ENCODE measurements at places on chromosomes 4 and X.

- DNase-seq, result no peak
Measured at GRCh38 chr4:26964994-26965393, 104.4 kb downstream of the STIM2 start.

GRCh38 chr4:86223472-86223871 lies 136.4 kb downstream of the MAPK10 start:
- DNase-seq, result no peak

- no peak for DNase-seq
Measured at GRCh38 chr4:8742546-8742945, 129.1 kb downstream of the HMX1 start.

DNA sequence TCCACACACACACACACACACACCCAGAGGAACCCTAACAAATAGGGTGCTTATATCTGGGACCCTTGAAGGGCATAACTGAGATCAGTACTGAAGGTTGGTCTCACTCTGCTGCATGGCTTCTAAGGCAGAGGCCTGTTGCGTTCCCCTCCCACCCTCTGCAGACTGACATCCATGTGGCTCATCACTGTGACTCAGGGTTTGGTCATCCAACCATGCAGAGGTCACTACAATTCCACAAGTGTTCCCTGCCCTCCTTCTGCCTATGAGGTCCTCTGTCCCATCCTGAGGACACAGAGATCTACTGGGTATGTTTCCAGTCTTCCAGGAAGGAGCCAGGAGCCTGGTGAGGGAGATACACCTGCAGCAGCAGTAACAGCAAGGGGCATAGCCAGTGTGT lies 55.8 kb downstream of the XAGE2 start:
- DNase-seq, result no peak

- DNase-seq, result no peak
Measured at GRCh38 chrX:20144491-20144890, 2.9 kb upstream of the EIF1AX start.

GRCh38 chrX:45344594-45344993 lies 143.9 kb upstream of the DIPK2B start:
- DNase-seq, result no peak

- DNase-seq, result no peak
Measured at GRCh38 chr4:87521757-87522374, 7.3 kb downstream of the SPARCL1 start.

DNA sequence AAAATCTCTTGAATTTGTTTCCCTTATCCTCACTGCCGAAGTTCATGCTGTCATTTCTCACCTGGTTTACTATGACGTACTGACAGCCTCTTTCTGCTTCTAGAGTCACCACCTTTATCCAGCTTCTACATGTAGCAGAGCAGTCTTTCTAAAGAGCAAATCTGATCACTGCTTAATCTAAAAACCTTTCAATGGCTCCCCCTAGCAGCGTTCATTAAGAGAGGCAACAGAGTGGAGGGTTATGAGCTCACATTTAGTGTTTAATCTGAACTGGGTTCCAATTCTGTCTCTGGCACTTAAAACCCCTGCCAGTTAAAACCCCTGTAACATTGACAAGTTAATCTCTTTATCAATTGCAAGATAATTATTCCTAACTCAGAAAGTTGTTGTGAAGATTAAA lies 4.4 kb downstream of the RBPJ start:
- no peak for DNase-seq

GRCh38 chrX:42837101-42837726 lies 59.3 kb upstream of the PPP1R2C start:
- DNase-seq, result no peak

GRCh38 chrX:109880629-109881028 lies 122.3 kb upstream of the TMEM164 start:
- DNase-seq, result no peak

DNA sequence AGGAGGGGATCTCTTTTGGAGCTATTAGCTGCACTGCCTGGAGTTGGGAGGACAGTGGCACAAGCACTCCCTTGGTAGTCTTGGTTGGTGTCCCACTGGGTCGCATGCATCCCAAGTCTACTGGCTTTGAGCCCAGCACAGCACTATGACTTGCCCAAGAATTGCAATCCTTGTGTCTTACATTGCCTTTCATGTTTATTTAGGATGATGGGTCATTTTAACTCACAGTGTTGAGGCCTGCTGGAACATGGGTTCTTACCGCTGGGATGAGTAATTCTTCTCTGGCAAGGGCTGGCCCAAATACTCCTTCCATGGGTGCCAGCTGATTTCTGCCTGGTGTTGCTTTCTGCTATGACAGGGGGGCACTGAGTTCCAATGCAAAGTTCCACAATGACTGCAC lies 185.5 kb downstream of the TEX13C start:
- no peak for DNase-seq

DNA sequence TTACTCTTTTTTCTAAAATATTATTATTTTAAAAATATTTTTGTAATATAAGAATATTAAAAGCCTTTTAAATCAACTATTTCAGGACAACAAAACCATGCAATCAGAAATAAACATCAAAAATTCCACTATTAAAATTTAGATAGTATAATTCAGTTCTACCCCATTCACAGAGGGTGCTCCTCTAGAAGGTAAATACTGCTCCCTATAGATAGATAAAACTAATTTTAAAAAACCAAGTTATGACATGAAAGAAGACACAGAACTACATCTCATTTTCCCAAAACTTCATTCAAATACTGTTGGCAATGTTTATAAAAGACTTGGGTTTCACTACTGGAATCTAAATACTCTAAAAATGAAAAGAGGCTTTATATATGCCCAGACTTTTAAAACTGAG lies 219.3 kb downstream of the SPOCK3 start:
- DNase-seq, result no peak

- no peak for DNase-seq
Measured at GRCh38 chr4:159239629-159240028, 136.8 kb downstream of the RAPGEF2 start.

GRCh38 chr4:177297785-177298391 lies 11.8 kb upstream of the NEIL3 start:
- no peak for DNase-seq

GRCh38 chr4:153204247-153204671 lies at the start of gene TRIM2:
Gene TRIM2 (plus strand): TSS chr4:153204443. CDS start chr4:153204531, 88 bp downstream.
- no peak for DNase-seq

DNA sequence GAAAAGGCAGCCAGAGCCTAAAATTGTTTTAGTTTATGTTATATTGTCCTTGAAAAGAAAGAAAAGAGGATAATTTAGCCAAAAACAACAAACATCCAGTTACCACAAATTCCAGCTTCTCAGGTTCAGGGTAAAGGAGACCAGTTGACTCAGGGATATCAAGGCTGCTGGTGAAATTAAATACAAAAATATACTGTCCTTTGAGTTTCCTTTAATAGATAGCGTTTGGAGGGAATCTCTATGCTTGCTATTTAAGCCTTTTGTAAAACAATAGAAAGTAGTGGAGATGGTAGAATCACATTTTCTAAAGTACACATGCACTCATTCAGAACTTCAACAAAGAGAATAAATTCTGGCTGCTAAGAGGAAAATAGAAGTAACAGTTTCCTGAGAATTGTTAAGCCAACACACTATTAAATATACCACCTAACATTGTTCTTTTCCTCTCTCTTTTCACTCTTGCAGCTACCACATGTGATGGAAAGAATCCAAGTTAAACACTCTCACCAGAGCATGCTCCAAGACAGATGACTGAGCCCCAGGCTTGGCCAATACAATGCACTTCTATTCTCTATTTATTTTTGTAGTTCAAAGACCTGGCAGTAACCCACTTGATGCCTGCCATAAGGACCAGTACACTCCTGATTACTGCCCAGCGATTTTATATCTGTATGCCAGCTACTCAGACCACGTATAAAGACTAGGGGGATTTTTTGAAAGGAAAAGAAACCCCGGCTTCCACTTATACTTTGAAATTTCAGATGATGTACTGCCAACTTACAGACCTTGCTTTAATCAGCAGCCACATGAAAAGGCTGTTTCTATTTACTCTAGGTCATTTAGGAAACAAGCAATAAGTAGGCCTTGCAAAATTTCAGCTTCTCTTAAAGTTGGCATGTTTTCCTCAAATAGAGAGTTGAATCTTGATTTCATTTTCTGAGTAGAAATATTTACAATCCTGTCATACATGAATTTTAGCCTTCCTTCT lies 756.9 kb downstream of the FAT4 start:
- no peak for DNase-seq

DNA sequence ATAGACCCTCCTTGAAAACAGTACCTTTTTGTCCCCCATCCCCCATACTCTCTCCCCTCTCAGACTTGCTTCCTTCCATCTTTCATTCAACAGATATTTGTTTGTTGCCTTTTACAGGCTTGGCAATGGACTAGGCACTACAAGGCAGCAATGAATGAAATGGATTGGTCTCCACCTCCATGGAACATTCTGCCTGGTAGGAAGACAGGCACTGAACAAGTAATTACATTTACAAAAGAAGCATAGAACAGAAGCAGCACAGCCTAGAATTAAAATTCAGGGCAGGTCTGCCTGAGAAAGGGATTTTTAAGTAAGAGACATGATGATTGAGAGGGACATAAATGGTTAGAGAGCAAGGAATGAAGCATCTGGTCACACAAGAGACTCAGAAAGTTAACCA lies 346.1 kb downstream of the GRXCR1 start:
- no peak for DNase-seq

GRCh38 chr4:81508411-81509185 lies 36.9 kb upstream of the RASGEF1B start:
- DNase-seq, result no peak

GRCh38 chrX:52265713-52266112 lies 81.0 kb downstream of the MAGED4 start:
- no peak for DNase-seq

- DNase-seq, result no peak
Measured at GRCh38 chrX:123525123-123525725, 207.6 kb downstream of the THOC2 start.

GRCh38 chrX:49266523-49267445 lies 2.3 kb upstream of the FOXP3 start:
- no peak for DNase-seq

- peak; percentile 5 for DNase-seq
Measured at GRCh38 chrX:153667956-153668396, 5.6 kb downstream of the PNCK start.

DNA sequence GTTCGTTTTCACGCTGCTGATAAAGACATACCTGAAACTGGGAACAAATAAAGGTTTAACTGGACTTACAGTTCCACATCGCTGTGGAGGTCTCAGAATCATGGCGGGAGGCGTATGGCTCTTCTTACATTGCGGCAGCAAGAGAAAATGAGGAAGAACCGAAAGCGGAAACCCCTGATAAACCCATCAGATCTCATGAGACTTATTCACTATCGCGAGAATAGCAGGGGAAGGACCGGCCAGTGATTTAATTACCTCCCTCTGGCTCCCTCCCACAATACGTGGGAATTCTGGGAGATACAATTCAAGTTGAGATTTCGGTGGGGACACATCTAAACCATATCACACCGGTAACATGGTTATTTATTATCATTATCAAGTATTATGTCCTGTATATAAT lies 2204.5 kb downstream of the ARAP2 start:
- no peak for DNase-seq

DNA sequence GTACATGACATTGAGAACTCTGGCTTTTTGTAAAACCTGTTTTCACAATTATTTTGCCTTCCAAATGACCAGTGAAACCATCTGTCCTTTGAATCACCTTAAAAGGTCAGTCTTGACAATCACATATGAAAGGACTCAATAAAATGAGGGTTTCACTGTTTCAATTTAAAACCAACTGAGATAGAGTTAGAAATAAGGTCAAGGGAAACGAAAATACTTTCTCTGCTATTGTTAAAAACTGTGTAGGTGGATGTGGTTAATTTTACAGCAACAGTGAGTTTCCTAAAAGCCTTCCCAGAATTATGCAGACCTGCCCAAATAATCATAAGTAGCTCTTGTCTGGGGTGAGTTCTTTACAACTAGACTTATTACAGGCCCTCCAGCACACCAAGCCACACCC lies 839.9 kb downstream of the RAB28 start:
- DNase-seq, result no peak

- no peak for DNase-seq
Measured at GRCh38 chr4:158535130-158535614, 13.5 kb downstream of the RXFP1 start.

- no peak for DNase-seq
Measured at GRCh38 chr4:116705466-116705865, 379.9 kb downstream of the TRAM1L1 start.

- no peak for DNase-seq
Measured at GRCh38 chr4:100386270-100386669, 131.6 kb downstream of the EMCN start.

- DNase-seq, result no peak
Measured at GRCh38 chr4:153267890-153268289, 63.6 kb downstream of the TRIM2 start.

GRCh38 chr4:127995776-127996175 lies 30.6 kb downstream of the ABHD18 start:
- no peak for DNase-seq

DNA sequence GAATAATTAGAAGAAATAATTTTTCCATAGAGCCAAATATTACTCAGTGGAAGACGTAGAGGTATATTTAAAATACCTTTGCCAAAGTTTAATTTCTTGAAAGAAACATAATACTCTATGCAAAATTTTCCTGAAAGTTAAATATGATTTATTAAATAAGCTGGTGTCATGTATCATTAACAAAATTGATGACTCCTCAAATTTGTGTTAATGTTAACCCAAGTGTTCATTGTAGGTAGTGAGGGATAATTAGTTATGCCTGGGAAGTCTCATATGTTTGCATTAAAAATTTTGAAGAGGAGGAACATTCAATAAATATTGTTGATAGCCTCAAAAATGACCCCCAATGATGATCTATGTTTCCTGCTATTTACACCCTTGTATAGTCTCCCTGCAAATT lies 292.7 kb upstream of the AMOT start:
- no peak for DNase-seq

DNA sequence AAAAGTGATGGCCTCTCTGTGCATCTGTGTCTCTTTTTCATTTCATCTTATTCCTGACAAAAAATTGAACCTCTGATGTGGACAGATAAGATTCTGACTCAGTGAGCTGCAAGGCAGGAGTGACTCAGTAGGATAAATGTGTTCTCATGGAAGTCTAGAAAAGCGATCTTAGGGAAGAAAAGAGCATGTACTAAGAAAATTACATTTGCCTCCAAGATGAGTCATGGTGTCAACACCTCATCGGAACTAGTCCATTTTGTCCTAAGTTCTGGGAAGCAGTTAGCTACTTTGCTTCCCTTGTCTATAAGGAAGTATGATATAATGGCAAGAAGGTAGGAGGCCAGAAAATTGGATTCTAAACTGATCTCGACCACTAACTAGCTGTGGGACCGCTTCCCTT lies 83.5 kb upstream of the AFF2 start:
- DNase-seq, result no peak

Measured in cerebellar nuclear complex (tissue), 1 donor.